Activated CD8-positive, alpha-beta memory T cell treated with anti-CD3 and anti-CD28 coated beads, Interleukin-2, amount 10 ng/mL, durations not matched to agents 7 days and 5 days (primary cell): ENCODE measurements at places on chromosomes 7 and 10.

DNA sequence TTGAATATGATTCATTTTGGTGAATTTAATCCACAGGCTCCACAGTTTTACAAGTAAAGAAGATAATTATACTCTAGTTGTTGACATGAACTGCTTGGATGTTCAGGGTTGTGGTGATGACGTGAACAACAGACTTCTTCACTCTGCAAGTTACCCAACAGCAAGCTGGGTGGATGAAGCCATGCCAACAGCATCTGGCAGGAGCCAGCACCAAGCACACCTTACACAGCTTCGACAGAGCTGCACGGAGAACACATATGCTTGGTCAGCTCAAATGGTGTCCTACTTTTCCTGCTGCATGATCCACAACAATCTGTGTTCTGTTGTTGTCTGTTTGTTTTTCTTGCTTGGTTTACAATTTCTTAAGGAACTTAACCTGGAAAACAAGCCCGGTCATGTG is 9.8 kb downstream of the NOD1 start:
- DNase-seq, result peak; percentile 25

- DNase-seq, result peak; percentile 72
Observed at GRCh38 chr10:22321156-22321923, 441 bp downstream of the BMI1 start.

GRCh38 chr10:14253079-14253478 is 77.6 kb downstream of the FRMD4A start:
- no peak for DNase-seq

DNA sequence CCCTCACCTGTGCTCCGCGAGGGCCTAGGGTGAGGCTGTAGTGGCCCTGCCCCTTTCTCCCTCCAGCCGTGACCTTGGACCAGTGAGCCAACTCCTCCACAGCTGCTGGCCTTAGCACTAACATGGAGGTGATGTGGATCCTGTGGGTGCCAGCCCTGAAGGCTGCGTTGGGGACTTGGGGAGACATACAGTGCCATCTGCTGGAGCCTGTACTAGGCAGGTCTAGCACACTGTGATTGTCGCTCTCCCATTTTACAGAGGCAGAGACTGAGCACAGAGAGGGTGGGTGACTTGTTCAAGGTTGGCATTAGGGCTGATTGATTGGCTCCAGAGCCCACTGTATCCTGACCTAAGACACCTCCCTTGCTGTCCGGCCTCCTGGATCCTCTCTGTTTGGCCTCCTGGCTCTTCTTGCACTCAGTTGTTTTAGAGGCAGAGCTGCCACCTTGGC is 37.6 kb downstream of the PRF1 start:
- DNase-seq, result no peak

DNA sequence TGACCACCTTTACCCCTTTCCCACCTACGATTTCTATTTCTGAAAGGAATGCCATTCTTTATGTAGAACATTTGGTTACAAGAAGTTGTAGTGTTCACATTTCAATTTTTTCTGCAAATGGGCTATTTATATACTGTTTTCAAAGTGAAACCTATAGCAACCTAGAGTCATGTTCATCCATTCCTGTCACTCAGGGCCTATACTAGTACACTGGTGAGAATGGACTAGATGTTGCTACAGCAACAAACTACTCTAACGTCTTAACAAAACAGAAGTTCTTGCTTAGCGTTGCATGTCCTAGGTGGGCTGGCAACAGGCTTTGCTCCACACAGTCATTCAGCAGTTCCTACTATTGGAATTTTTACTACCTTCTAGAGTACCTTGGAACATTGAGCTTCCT is 16.3 kb downstream of the CASD1 start:
- DNase-seq, result no peak

DNA sequence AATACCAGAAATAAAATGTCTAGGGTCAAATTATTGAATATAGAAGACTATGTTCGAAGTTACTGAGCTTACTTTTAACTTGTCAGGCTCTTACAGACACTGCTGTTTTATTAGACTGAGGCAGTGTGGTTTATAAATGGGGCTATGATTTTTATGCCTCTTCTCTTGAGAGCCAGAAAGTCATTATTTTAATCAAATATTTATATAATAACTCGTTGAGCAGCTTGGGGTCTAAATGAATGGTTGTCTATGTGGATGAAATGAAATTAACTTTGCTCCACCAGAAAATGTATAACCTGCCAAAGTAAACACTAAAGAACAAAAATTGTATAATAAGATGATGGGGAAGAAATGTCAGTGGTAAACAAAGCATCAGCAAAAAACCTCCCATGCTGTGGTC is 175.6 kb upstream of the THSD7A start:
- no peak for DNase-seq

DNA sequence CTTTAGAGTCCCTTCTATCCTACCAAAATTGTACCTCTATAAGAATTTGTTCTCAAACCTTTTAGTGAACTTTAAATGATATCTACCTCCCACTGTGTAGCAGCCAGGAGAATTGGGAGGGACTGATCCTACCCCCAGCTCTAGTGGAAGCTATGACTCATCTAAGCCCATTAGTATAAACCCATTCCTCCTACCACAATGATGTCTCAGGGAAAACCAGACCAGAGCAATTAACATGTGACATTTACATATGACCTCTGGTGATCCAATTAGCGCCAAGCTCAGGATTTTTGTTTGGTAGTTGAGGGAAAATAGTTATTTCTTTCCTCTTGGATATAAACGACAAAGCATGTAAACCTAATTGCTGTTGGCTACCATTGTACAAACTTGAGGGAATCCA is 33.1 kb upstream of the R3HCC1L start:
- no peak for DNase-seq

DNA sequence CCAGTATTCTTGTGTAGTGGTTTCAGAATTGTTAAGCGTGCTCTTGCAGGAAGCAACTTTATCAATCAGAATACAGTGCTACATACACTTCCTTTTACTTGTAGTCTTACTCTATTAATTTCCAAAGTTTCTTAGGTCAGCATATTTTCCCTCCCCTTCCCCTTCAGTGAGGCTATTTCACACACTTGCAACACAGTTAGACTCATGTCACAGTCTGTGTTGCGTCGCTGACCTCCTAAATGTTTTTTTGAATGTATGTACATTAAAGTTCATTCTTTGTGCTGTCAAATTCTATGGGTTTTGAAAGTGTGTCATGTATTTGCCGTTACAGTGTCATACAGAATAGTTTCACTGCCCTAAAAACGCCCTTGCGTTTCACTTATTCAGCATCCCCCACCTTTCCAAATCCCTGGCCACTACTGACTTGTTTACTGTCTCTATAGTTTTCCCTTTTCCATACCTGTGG is 5.4 kb upstream of the HKDC1 start:
- DNase-seq, result no peak

DNA sequence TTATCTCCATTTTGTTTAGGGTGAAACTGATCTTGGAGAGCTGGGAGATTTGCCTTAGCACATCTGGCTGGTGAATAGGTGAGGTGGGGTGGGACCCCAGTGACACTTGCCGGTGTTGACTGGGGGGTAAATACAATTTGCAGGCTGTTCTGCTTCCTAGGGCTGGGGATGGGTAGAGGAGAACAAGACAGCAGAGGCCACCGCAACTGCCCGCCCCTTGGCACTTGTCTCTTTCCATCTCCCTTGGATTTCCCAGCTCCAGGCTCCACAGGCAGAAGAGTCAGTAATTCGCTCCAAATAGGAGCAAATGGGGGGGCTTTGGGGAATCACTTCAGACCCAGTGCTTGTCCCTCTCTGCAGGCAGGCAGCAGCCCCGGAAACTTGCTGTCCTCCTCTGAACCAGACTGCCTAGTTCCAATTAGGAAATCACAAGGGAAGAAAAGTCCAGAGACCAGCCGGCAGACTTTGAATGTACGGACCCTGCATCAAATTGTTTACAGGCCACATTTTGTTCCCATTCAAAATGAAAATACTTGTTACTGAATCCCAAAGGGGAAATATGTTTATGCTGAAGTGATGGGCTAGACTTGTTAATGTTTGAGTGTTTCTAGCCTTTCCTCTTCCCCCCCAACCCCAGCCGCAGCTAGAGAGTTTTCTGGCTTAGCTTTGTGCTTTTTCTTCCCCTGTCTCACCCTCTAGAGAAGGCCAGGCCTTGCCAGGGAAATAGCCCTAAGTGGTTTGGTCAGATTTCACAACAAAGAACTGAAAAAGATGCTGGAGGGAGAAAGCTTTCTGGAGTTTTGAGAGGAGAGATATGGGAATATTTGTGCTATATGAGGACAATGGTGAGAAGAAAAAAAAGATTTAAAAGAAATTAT is 10.0 kb upstream of the INPP5F start:
- no peak for DNase-seq

DNA sequence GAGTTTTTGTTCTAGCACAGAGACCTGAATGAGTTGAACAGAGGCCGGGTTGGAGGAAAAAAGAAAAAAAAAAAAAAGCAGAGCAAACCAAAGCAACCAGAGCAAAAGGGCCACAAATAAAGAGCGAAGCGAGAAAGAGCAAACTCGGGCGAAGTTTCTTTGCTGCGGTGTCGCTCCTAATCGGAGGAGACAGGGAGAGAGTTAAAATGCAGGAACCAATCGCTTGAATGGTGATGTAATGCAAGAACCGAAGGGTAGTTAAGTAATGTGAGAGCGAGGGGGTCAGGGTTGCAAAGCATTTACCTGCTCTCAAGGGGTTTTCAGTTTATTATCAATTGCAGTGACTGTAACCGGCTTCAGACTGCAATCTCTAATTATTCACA is 271.7 kb downstream of the TRIL start:
- no peak for DNase-seq

DNA sequence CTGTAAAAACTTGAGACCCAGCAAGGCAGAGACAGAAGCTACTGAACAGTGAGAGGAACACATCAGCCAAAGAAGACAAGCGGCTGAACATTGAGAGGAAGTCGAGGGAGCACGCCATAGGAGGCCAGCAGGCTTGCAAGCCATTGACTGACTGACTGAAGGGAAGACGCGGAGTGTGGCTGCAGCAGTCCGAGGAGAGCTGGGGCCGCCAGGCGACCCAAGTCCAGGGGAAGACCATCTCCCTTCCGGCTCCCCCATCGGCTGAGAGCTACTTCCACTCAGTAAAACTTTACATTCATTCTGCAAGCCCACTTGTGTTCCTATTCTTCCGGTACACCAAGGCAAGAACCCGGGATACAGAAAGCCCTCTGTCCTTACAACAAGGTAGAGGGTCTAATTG is 167.3 kb upstream of the MBL2 start:
- DNase-seq, result no peak

- DNase-seq, result peak; percentile 72
Observed at GRCh38 chr7:96321658-96322372, at the start of gene SLC25A13. SLC25A13 (minus strand) TSS chr7:96322098; CDS start chr7:96321956, 142 bp downstream.

GRCh38 chr7:116162992-116163391 is 47.3 kb upstream of the TES start:
- no peak for DNase-seq

DNA sequence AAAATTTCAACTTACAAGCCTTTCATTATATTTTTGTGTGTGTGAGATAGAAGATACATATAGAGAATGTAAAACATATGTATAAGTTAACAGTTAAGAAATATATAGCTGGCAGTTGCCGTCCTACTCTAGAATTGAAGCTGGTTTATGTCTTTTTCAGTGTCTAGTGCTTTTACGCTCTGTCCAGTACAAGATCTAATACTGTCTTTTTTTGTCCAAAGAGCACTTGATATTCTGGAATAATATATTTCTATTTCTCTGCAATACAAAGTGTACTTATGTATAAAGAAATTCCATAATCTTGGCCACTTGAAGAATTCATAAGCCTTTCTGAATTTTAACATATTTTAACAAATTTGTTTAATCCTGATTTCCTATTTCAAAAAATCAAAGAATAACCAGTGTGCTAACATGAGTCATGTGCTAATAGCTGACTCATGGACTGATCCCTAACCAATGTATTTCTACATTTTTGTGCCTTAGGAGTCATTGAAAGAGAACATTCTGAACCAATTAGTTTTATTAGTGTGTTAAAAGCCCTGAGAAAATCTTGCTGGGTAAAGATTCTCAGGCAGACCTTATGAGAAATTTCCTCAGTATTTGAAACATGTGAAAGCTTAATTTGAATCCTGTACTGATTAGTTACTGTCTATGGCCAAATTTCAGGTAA is 73.2 kb upstream of the CCAR1 start:
- DNase-seq, result no peak

GRCh38 chr7:96173781-96174180 is 148.1 kb downstream of the SLC25A13 start:
- DNase-seq, result no peak

DNA sequence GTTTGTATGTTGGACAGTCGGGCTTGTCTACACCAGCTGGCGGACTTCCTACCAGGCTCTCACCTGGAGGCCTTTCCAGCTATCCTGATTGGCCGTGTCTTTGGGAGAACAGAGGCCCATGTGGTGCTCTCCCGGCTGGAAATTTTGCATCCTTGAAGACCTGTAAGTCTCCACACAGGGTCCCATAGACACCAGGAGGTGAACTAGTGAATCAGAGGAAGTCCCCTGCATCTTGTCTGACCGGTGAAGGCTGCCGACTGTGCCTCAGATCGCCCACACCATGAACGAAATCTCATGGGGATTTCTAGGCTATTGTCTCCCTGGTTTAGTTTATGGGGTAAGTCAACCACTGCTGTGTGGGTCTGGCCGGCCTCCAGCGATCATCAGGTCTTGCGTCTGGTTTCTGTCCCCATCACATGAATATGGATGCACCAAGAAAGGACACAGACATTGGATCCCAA is 108.4 kb upstream of the LYZL2 start:
- DNase-seq, result no peak

DNA sequence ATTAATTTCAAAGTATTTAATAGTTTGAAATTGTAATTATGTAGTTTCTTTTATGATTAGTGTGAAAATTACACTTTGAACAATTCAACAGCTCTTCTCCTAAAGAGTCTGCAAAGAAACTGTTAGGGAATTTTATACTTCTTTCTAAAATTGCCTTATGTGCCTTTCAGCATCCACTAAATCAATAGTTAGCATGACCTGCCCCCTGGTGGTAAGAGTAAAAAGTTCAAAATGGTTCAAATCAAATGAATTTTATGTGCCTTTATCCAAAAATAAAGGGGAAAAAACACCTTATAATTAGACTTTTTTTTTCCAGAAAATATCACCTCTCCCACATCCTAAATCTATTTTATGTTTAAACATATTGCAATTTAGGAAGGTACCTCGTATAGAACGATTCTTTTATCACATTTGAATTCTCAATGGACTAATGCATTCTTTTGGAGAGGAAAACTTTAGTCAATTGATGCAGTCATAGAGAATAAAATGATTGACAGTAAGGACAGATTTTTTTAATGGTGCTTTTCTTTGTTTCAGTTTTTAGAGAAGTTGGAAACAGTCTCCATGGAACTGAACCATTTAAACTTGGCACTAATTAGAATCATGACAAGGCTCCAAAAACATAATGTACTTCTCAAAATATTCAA is 163.7 kb downstream of the SEMA3D start:
- no peak for DNase-seq

GRCh38 chr7:4718075-4718474 is 36.0 kb downstream of the FOXK1 start:
- no peak for DNase-seq

GRCh38 chr7:117872561-117873309 is 506 bp downstream of the CTTNBP2 start:
- no peak for DNase-seq

- no peak for DNase-seq
Observed at GRCh38 chr7:43637114-43637806, 54.4 kb downstream of the STK17A start.
